ENCODE measurements at places on chromosomes 11 and 22. TPM values are rescaled to one million over a fixed set of nuclear protein-coding genes. Genes with fewer than 3 reads are reported as not detected.

The CNTF gene
- polyA plus RNA-seq: 1.1 TPM

The CASP12 gene
- polyA plus RNA-seq: 0.92 TPM

The DSCAML1 gene
- 0.85 TPM for polyA plus RNA-seq

The KRTAP5-8 gene
- 0.15 TPM for polyA plus RNA-seq

The INPP5J gene
- 2.0 TPM for polyA plus RNA-seq

The OR8B3 gene
- polyA plus RNA-seq: not detected

The SCUBE2 gene
- polyA plus RNA-seq: 43.1 TPM

DNA sequence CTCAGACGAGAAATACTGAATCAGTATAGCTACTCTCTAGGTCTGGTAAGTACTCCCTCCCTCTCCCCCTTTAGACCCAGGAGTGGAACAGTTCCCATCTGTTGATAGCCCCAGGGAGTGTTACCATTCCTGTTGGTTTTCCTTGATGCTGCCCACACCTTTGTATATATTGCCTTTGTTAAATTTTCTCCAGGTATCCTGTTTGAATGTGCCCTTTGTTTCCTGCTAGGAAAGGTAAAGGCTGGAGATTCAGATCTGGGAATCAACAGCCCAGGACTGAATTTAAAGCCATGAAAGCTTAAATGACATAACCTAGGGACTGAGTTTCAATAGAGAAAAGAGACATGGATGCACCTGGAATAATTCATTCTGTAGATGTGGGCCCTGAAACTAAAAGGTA, 68.3 kb downstream of the CCDC83 start:
- DNase-seq: no peak

- peak; percentile 58 for DNase-seq
Measured at GRCh38 chr11:61891331-61892084, at the start of gene FADS3. TSS of gene FADS3 (minus strand) at chr11:61891545. CDS start at chr11:61891381, 164 bp downstream.

DNA sequence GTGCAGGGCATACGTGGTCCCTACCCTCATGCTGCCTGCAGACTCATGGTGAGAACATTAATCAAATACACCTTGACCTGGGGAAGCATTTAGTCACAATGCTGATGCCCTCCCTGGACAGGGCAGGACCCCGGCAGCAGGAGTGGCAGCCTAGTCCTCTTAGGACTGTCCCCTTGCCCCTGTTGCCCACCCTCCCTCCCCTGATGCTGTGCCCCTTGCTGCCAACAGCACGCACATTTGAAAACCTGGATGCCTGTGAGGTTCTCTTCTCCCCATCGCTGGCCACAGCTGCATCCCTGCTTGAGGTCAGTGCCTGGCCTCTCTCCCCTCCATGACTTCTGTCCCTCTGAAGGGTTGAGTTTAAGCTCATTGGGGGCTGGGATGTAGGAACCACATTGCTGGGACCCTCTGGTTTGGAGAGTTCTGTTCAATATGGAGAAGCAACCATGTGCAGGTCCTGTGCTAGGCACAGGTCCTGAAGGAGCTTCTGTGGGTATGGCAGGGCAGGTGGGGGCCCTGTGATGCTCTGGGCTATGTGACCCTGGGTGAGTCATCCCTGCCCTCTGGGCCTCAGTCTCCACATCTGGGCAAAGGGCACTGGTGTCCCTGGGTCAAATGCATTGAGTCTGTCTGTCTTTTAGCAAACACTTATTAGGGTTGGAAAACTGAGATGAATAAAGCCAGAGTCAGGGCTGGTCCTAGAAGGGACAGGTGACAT, 31.3 kb downstream of the MYO7A start:
- no peak for DNase-seq

- DNase-seq: no peak
Measured at GRCh38 chr11:115191761-115192160, 312.5 kb downstream of the CADM1 start.

DNA sequence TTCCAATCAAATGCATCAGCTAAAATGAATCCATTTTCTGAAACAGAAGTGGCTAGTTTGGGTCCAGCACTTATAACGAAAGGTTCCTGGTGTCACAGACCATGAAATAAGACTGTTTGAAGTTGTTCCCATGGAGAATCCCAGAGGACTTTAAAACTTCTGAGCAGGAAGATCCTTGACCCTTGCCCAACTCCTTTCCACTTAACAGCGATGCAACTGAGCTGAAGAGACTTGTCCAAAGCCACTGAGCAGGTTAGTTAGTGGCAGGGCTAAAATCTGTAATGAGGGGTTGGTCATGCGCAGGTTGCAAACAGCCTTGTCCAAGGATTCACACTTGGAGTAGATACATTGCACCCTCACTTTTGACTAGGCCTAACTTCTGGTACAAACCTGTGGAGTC, 1.3 kb downstream of the RAB38 start:
- DNase-seq: no peak

DNA sequence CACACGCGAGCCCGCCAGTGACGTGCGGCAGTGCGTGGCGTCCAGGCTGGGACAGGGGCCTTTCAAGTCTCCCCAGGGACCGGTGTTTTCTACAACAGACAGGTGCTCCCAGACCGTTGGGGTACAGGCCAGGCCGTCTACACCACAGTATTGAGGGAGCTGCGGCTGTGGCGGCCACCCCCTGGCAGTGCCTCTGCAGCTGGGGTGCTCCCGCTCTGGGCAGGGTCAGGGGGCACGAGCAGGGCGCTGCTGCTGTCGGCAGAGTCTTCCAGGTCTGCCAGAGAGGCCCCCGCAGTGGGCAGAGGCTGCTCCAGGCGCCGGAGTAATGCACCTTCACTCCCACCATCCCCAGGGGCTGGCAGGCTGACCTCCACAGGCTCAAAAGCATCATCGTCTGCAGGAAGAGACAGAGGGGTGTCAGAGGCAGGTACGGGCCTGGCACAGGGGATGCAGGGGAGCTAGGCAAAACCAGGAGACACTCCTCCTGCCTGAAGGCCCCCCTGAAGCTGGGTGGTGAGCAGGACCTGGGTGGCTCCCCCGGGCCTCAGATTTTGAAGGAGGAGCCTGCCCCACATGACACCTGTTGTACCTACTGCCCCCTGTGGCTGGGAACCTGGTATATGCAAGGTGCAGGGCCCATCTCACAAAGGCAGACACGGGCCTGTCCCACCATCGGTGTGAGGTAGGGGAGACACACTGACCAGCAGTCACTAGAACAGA, 83.3 kb downstream of the DGCR2 start:
- DNase-seq: no peak

DNA sequence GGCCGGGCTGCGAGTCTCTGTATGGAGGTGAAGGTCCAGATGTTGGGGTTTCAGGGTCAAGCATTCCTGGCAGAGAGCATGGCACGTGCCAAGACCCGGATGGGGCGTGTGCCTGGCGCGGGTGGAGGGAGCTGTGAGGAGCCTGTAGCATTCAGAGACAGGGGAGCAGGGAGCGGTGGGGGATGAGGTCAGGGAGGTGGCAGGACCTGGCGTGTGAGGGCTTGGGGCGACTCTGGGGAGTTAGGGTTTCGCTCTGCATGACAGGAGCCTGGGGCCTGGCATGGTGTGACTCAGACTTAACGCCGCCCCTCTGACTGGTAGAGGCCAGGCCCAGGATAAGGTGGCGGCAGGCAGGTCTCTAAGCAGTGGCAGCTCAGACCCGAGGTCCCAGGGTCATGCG, 103.0 kb downstream of the KCNQ1 start:
- no peak for DNase-seq

- DNase-seq: no peak
Measured at GRCh38 chr11:72739240-72740059, 12.8 kb downstream of the ARAP1 start.

DNA sequence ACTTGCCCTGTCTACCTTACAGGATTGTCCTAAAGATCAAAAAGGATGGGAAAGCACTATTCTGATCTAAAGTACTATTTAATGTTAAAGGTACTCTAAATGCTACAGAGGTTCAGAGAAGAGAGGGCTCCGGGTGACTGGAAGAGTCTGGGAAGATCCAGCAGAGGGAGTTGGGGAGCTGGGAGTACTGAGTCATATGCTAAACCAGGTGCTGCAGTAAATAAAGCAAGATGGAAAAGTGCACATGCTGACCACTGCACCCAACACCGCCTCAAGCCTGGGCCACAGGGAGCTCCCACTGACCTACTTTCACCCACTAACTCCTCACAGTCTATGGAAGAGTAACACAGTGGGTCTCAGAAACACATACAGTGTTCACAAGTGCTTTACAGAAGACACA, 49.3 kb downstream of the WT1 start:
- no peak for DNase-seq

- no peak for DNase-seq
Measured at GRCh38 chr11:45654231-45655011, 11.0 kb downstream of the CHST1 start.

GRCh38 chr11:40924915-40925314, 534.5 kb downstream of the LRRC4C start:
- no peak for DNase-seq

GRCh38 chr11:96101146-96101545, 177.2 kb upstream of the MTMR2 start:
- no peak for DNase-seq

Data from right lung (tissue), 10 donors.